ENCODE measurements at places on chromosomes 11 and 22. TPM values are rescaled to one million over a fixed set of nuclear protein-coding genes. Genes with fewer than 3 reads are reported as not detected.
A peak's percentile ranks its signal among the peaks of the same experiment; 100 is the strongest.

GRCh38 chr11:18369398-18369797, 25.0 kb upstream of the LDHA start:
- peak; percentile 6 for DNase-seq

GRCh38 chr11:126115127-126115495, 52.4 kb upstream of the CDON start:
- DNase-seq = no peak

DNA sequence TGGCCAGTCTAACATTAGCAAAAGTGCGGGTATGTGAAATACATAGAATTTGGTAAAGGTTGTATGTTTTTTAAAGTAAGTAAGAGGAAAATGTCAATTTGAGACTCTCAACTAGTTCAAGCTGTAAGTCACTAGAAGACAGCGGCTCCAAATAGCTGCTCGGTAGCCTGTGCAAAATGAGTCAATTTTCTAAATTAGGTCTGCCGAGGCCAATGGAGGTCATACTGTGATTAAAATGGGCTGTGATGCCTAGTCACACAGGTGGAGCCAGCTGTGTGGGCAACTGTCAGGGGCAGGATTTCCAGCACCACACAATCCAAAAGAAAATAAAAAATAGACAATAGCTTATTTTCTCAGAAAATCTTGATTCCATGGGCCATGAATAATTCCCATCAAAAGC, 32.3 kb downstream of the KCNA4 start:
- DNase-seq = no peak

GRCh38 chr11:108593214-108593922, at the start of gene EXPH5:
TSS of gene EXPH5 (minus strand) at chr11:108593768. CDS start at chr11:108593536, 232 bp downstream.
- no peak for DNase-seq

The MS4A7 gene
- total RNA-seq = not detected

The TYMP gene
- 9.0 TPM for total RNA-seq

The OTOG gene
- total RNA-seq = not detected

The MUC6 gene
- total RNA-seq = not detected

Measured in osteocyte (in vitro differentiated cells).